ENCODE measurements at places on chromosomes 1 and 21. TPM values are rescaled to one million over a fixed set of nuclear protein-coding genes. Genes with fewer than 3 reads are reported as not detected.
A peak's percentile ranks its signal among the peaks of the same experiment; 100 is the strongest.

GRCh38 chr1:51649593-51650091 is 32.8 kb downstream of the OSBPL9 start:
- DNase-seq: no peak

FAM89A gene
- total RNA-seq: 8.6 TPM

- no peak for DNase-seq
Measured at GRCh38 chr1:222798975-222799374, 15.9 kb upstream of the DISP1 start.

GRCh38 chr1:98420376-98421084 is 241.0 kb upstream of the SNX7 start:
- DNase-seq: no peak

FYB2 gene
- total RNA-seq: 15.2 TPM

MTARC1 gene
- 3.5 TPM for total RNA-seq

KRTAP12-2 gene
- total RNA-seq: not detected

DNA sequence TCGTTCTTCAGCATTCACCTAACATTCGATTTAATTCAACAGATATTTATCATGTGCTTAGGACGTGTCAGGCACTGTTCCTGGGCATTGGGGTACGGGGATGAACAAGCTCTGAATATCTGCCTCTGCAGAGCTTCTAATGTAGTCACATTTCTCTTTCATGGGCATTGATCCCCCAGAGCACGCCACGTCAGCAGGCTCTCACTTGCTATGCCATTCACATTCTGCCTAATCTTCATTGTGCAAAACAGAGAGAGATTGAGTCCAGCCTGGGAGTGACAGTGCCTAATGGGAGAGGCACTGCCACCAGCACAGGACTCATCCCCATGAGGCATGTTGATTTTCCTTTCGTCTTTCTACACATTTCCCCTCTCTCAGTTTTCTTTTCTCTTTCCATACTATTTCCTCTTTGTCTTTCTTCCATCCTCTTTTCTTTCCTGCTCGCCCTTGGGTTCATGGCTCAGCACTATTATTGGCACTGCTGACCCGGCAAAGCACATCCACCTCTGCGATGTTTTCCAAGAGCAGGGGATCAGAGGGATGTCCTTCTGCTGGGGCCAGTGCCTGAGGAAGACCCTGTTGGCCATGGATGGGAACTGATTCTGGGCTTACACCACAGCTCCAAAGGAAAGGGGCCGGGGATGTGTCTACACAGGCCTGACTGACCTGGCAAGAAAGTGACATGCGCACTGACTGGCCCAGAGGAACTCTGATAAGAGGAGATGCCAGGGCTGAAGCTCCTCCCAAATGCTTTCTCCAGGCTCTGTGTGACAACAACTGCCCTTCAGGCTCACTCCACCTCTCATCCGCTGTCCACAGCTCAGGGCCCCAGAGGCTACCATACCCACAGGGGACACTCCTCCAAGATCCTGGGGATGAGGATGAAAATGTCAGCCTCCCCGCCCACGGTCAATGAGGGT is 195.9 kb downstream of the TOMM20 start:
- peak; percentile 60 for DNase-seq

- peak; percentile 42 for DNase-seq
Measured at GRCh38 chr1:82485591-82486369, 685.0 kb downstream of the ADGRL2 start.

GRCh38 chr1:173554089-173554488 is 48.8 kb downstream of the SLC9C2 start:
- DNase-seq: no peak

LIN28A gene
- not detected for total RNA-seq

Data from left ventricle myocardium superior (tissue), 1 donor.